Muscle of leg (tissue), 16 donors: ENCODE measurements at places on chromosomes 11 and 22.

DNA sequence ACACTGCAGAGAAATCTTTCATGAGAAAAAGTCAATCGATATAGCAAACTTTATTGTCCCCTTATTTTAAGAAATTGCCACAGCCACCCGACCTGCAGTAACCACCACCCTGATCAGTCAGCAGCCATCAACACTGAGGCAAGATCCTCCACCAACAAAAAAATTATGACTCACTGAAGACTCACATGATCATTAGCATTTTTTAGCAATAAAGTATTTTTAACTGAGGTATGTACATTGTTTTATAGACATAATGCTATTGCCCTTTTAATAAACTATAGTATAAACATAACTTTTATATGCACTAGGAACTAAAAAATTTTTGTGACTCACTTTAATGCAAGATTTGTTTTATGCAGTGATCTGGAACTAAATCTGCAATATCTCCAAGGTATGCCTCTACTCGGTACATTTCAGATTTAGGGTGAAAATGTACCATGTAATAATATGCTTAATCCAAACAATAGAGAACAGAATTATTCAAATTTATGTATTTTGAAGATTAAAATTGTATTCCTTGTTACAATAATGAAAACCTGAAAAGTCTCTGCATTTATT is 79.2 kb upstream of the CEP126 start:
- no peak for DNase-seq

GRCh38 chr11:130448416-130449309 is at the start of gene ADAMTS15:
ADAMTS15 (plus strand) TSS chr11:130448645; CDS start chr11:130448974, 329 bp downstream.
- peak; percentile 97 for DNase-seq

DNA sequence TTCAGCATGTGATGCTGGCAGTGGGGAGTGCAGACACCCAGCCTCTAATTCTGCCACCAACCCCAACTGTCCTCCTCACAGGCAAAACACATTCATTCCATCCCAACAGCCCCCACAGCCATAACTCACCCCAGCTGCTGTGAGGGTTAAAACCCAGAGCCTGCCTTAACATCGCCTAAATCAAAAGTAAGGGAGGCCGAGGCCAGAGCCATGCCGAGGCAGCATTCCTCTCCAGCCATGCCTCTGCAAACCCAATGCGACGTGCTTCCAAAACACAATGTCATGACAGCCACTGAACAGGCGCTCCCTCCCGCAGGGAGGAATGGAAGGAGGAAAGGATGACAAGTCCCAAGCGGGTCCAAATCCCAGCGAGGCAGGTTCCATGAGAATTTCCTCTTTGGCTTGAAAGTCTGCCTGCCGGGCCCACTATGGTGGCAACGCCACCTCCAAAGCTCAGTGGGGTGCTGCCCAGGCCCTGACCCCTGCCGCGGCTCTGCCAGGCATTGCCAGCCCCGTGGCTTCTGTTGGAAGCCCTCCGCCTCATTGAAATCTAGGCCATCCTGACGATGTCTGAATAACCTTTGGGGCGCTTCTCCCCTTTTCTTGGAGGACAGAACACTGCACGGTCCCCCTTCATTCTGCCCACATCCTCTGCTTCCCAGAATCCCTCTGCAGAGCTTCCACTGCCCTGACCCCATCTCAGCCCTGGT is 472.3 kb downstream of the BRD1 start:
- no peak for DNase-seq

DNA sequence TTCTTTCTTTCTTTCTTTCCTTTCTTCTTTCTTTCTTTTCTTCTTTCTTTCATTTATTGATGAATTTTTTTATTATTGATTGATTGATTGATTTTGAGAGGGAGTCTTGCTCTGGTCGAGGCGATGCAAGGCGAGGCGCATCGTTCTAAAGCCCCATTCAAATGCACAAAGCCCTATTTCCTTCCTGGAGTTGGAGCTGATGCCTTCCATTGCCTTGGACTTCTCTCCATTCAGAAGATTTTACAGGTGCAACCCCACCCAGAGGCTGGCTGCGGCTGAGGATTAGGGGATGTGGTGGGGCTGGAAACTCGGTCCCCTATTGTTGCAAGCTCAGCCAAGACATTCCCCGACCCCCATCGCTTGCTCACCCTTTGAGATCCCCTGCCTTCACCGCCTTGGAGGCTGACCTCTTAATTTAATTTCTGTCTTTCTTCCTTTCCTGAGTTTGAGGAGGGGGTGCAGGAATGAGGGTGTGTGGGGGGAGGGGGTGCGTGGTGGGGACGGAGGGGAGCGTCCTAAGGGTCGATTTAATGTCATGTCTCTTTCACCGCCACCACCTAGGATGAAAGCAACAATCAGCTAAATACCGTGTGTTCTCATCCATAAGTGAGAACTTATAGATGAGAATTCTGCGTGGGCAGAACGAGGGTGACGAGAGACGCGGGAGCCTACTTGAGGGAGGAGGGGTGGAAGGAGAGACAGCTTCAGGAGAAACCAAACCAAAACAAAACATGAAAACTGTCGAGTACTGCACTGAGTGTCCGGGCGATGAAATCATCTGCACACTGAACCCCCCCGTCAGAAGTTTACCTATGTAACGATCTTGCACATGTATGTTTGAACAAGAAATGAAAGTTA is 3913.9 kb upstream of the OR11H1 start:
- no peak for DNase-seq

GRCh38 chr22:19775496-19776325 is 15.1 kb downstream of the TBX1 start:
- no peak for DNase-seq
